ENCODE measurements at places on chromosomes 12 and 14.

- DNase-seq, result no peak
These were observed 7.1 kb downstream of the POP5 start for GRCh38 chr12:120574106-120574505.

- no peak for DNase-seq
These were observed 10.2 kb downstream of the KITLG start for GRCh38 chr12:88570103-88570502.

DNA sequence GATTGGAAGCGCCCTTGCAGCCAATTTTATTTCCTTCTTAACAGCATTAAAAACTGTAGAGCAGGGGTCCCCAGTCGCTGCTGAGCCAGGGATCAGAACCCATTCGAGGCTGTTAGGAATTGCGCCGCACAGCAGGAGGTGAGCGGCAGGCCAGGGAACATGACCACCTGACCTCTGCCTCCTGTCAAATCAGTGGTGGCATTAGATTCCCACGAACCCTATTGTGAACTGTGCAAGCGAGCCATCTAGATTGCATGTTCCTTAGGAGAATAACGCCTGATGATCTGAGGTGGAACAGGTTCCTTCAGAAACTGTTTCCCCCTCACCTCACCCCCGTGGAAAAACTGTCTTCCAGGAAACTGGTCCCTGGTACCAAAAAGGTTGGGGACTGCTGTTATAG, 107.4 kb downstream of the DNAI7 start:
- no peak for DNase-seq

GRCh38 chr12:80892597-80893445, 44.9 kb downstream of the LIN7A start:
- DNase-seq, result no peak

DNA sequence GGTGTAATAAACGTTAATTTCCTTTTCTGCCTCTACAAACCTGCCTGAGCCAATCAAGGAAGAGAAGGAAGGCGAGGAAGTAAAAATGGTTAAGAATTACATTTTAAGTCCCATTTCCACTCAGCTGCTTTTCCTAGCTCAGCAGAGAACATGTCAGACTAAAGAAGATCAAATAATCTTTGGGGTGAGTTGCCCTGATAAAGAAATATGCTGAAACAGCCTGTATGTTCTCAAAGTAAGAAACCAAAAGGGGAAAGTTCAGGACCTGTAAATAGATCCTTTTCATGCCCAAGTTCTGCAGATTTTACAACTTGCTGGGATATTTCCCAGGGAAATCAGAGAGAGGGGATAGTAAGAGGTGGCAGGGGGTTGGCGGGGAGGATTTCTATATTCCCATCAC, 55.5 kb downstream of the PHLDA1 start:
- no peak for DNase-seq

DNA sequence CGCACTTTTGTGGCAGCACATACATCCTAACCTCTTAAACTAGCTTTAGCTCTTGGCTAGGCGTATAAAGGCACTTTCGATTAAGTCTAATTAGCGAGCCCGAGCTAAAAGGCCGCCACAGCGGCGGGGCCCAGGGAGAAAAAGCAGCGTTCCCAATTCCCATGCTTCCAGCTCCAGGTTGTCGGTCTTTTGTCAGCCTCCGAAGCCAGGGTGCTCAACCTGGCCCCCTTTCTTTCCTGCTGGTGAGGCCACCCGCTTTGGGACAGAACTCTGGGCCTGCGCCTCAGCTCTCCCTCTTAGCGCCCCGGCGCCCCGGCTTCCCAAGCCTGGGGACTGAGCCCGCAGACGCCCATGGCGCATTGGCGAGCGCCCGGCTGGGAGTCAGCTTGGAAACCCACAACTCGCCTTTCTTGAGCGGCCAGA, 33.3 kb upstream of the TBX5 start:
- no peak for DNase-seq

DNA sequence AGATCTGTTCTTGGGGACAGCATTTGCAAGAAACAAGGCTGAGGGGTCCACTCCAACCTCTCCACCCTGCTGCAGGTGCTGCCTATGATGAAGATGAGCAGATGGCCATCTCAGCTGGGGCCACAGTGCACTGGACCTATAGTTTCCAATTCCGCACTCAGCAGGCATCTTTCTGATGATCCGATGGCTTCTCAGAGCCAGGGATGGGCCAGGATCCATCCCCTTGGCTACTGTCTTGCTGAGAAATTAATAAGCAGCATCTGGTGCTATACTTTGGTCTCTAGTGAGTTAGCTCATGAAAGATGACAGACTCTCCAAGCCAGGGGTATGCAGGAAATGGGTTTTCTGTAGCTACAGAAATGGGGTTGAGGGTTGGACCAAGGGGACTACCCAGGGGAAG, 18.4 kb upstream of the BDKRB1 start:
- no peak for DNase-seq

GRCh38 chr12:18304609-18305008, 43.3 kb downstream of the PIK3C2G start:
- no peak for DNase-seq

DNA sequence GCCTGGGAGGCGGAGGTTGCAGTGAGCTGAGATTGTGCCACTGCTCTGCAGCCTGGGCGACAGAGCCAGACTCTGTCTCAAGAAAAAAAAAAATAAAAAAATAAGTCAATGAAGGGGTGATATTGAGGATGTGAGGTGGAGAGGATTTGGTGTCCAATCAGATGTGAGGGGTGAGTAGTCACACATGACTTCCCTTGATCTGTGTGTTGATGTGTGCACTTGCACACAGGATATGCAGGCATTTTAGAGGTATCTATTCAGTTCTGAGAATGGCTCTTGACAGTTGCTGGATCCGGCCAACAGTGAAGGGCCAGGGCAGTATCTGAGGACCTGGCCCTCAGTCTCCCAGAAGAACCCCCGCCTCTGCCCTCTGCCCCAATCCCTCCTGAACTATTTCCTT, 7.8 kb upstream of the SP7 start:
- no peak for DNase-seq

- DNase-seq, result no peak
These were observed 901.7 kb downstream of the LRFN5 start for GRCh38 chr14:42508209-42508946.

DNA sequence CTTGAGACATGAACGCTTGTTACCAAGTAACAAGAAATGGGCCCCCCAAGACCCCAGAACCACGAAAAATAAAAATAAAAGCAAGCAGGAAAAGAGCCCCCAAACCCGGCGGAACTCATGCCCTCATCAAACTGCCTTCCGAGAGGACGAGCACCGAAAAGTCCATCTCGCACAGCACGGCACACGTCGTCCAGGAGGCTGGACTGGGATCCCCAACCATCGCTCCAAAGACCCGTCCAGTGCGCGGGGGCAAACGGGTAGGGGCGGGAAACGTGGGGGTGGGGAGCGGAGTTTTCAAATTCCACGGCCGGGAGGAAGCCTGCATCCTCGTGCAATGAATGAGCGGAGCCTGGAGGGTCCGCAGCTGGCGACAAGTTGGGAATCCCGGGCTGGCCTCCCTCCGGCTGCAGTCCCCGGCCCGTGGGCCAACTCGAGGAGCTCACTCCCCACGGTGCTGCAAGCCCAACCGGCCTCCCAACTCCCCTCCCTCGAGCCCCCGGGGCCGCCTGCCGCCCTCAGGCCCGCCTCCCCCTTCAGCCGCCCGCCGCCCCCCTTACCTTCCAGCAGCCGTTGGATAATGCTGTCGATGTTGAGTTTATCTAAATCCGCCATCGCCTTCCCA, 484 bp downstream of the PPP1CC start:
- peak; percentile 25 for DNase-seq

DNA sequence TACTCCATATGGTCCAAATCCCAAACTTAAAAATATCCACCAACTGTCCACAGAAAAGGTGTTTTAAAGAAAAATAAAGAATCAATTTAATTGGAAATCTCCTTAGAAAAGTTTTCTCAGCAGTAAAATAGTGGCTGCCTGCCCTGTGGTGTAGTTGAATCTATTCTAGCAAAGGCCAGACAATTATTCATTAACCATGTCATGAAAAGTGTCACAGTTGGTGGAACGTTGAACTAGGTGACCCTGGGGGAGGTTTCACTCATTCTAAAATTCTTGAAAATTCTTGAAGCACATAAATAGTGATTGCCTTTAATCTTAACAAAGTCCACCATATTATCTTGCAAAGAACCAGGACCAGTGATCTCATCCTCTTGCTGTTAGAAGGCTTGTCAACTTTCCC, 78.4 kb upstream of the GZMB start:
- DNase-seq, result no peak

- DNase-seq, result no peak
These were observed 13.8 kb downstream of the CLBA1 start for GRCh38 chr14:104999361-104999760.

DNA sequence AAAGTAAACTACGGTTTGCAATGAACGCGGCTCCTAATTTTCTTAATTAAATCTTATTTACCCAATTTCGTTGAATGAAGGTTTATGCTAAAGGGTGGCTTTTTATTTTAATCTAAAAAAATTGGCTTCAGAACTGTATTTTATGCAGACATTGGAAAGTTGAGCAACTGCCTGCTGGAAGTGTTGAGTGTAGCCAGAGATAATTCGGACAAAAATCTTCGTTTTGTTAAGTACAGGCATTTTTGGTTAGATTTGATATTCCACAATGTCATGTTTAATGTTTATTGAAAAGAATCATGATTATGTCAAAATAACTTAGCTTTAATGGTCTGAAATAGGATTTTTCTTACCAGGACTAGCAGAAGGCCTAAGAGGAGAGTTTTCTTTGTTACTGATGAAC, 875 bp downstream of the IRAK3 start:
- no peak for DNase-seq

- no peak for DNase-seq
These were observed 403.8 kb downstream of the NPAS3 start for GRCh38 chr14:33342299-33342974.

- no peak for DNase-seq
These were observed 46.4 kb upstream of the RTRAF start for GRCh38 chr14:51942971-51943370.

- no peak for DNase-seq
These were observed 85.0 kb upstream of the ARID2 start for GRCh38 chr12:45644541-45644940.

DNA sequence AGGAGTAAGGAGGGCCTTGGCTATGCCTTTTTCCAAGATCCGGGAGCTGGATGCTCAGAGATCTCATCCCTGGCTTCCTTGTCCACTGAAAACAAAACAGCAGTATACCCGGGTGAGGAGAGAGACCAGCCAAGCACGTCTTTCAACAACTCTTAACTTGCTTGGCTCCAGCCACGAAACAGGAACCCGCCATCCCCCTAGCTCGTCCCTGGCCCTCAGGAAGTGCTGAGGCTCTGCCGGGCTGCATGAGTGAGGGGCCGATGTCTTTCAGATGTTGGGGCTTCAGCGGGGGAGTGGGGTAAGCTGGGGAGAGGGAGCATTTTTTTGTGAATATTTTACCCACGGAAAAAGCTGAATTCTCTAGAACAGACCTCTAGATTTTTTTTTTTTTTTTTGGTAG, 231.1 kb downstream of the CACNA1C start:
- no peak for DNase-seq

DNA sequence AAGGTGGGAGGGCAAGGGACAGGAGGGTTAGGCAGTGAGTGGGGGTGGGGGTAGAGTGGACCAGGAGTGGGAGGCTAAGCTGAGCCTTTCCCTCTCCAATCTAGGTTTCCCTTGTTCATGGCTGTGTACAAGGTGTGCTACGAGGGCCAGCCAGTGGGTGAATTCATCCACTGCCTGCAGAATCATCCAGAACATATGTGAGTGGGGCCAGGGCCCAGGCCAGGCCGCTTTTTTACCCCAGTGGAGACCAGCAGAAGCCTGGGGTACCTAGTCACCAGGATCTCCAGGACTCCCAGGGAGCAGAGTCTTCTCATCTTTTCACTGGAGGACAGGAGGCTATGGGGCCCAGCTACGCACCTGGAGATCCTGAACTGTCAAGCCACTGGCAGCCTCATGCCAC, 2.7 kb upstream of the COX14 start:
- DNase-seq, result no peak

DNA sequence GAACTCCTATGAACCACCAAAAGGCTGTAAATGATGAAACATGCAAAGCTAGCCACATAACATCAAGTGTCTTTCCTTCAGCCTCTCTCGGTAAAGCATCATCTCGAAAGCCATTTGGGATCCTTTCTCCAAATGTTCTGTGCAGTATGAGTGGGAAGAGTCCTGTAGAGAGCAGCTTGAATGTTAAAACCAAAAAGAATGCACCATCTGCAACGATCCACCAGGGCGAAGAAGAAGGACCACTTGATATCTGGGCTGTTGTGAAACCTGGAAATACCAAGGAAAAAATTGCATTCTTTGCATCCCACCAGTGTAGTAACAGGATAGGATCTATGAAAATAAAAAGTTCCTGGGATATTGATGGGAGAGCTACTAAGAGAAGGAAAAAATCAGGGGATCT, 61.2 kb downstream of the ATG14 start:
- no peak for DNase-seq

GRCh38 chr12:122827258-122827657, 8.0 kb upstream of the HIP1R start:
- DNase-seq, result no peak

DNA sequence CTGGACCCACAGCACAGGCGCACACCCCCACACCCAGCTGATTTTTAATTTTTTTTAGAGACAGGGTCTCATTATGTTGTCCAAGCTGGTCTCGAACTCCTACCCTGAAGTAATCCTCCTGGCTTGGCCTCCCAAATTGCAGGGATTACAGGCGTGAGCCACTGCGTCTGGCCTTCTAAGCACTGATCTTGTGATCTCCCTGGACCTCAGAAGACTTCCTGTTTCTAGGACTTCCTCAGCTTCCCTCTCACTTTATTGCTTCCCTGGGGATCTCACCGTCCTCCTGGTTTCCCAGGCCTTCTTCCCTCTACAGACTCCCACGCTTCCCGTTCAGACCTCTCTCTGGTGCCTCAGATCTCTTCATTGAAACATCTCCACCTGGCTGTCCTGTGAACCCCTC, 13.8 kb downstream of the ZNF839 start:
- DNase-seq, result no peak

DNA sequence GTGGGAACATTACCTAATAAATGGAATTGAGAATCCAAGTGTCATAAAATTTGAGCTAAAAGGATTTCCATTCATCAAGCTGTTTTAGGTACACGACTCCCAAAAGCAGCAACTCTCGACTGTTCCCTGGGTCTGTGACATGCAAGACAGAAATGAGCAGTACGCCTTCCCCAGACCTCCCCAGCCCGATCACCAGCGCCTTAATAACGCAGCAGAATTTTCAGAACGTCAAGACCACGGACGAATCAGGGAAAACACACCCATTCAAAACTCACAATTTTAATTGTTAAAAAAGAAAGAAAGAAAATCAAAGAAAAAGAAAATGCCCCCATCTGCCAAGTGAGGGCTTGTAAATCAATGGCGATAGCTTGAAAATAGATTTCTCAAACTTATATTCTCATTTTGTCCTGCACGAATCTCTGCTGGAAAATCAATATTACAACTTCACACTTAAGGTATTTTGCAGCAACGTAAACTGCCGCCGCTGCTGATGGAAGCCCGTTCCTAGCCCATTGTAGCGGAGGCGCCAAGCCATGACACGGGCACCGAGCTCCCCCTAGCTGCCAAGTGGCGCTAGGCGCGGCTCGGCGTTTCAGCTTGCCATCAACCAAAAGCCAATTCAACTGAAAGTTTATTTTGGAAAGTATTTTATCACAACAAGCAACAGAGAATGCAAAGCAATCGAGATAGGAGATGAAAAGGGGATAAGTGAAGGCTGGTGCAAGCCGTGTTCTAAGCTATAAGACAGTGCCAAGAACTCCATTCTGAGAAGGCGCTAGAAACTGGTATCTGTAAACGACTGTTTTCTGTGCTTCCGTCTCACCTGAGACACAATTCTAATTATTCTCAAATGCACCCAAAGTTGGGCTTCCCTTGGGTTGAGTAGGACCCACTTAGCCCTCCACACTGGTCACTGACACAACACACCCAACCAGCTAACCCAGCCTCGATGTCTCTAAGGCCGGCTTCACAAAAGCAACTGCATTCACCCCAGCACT, 5.5 kb downstream of the BCL11B start:
- DNase-seq, result peak; percentile 83
